ENCODE measurements at places on chromosomes 2 and 18. TPM values are rescaled to one million over a fixed set of nuclear protein-coding genes. Genes with fewer than 3 reads are reported as not detected.

Gene CCDC141
- total RNA-seq: 39.1 TPM

Gene NRBP1
- total RNA-seq: 93.0 TPM

GRCh38 chr2:171703574-171704347 lies 16.5 kb downstream of the DYNC1I2 start:
- DNase-seq: peak; percentile 25

- DNase-seq: no peak
These were observed 22.5 kb downstream of the THNSL2 start for GRCh38 chr2:88192613-88193012.

DNA sequence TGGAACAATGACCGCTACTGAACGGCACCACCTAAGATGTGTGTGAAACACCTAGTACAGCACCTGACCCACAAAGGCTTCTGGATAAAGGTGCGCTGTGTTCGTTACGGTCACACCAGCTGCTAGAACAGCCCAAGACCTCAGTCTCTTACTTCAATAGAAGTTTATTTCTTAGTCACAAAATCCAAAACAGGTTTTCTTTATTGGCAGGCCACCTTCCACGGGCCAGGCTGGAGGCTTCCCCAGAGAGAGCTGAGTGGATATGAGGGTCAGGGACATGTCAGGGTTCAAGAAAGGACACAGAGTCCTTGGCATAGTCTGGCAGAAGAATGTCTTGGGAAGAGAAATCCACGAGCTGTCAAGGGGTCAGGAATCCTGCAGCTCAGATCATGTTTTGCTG lies 92.2 kb downstream of the COL6A3 start:
- DNase-seq: no peak

Data from tongue (tissue), 3 donors.